Ureter (tissue), 1 donor: ENCODE measurements at places on chromosomes 12 and 14. TPM values are rescaled to one million over a fixed set of nuclear protein-coding genes. Genes with fewer than 3 reads are reported as not detected.

GRCh38 chr12:52442600-52443061 is 8.5 kb upstream of the KRT75 start:
- no peak for DNase-seq

DNA sequence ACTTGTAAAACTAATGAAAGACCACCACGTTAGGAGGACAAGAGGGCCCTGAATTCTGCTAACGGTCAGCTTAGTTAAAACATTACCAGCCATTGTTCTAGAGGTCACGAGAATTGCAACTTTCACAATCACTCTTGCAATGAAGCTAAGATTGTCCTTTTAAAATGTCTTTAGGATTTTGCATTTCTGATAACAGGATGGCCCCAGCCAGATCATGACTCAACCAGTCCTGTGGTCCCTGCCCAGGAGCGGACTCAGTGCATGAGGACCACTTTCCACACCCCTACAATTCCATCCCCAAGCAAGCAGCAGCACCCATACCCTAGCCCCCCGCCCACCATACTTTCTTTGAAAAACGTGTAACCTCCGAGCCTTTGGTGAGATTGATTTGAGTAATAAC is 28.7 kb downstream of the HSP90AA1 start:
- no peak for DNase-seq

DNA sequence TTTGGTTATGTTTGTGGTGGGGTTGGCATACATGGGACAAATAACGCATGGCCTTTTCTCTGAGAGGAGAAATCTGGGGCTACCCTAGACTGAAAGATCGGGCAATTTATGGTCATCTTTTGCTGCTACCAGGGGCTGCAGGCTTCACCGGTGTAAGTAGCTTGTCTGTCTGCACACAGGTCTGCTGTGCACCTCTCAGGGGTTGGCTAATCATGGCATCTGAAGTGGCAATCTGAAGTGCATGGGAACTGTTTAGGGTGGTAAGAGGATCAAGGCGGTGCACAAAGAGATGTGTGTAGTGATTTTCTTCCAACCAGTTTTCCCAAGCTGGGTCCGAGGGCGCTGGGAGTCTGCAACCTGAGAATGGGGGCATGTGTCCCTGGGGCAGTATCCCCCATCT is 141.3 kb downstream of the EMP1 start:
- DNase-seq: no peak

DNA sequence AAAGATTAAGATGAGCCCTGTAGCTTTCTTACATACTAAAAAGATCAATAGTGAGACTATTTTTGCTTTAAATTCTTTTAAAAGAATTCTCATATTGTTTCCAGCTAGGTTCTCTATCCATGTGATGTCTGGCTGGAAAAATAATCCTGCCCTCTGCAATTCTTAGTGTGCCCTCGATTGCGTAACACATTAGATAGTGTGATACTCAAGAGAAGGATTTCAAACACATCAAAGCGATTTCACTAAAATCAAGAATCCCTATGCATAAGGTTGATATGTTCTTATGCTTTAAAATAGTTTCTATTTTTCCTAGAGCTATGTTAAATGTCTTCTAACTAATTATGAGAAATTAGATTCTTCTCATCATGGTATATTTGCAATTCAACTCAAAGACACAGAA is 127.3 kb upstream of the PLEKHA5 start:
- DNase-seq: no peak

GRCh38 chr12:75635606-75636444 is 124.4 kb upstream of the KRR1 start:
- no peak for DNase-seq

- DNase-seq: no peak
Measured at GRCh38 chr12:76552343-76552938, 7.1 kb downstream of the OSBPL8 start.

GRCh38 chr14:22071006-22071405 is 397.4 kb upstream of the OR4E1 start:
- DNase-seq: no peak

GRCh38 chr12:103810111-103810510 is 30.9 kb downstream of the NT5DC3 start:
- no peak for DNase-seq

DNA sequence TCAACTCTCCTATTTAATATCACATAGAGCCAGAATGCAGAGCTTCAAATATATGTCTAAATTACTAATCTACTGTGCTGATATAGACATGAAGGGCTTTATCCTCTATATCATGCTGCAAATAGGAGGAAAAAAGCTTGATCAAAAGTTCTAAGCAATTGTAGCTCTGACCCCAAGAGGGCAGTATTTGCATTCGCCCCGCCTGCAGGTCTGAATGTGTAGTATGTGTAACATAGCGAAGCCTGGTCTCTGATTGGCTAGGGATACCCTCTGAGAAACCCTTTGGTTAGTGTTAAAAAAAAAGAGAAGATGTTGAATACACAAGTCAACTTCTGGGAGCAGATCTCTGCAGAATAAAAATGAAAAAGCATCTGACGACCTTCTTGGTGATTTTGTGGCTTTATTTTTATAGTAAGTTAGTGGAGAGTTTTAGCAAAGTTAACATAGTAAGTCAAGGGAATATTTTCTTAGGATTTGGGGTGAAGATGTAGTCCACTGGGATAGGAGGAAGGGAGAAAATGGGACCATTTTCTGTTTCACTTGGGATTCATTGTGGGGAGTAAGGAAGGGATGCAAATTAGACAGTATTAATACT is 151.6 kb upstream of the OR4E1 start:
- no peak for DNase-seq

DNA sequence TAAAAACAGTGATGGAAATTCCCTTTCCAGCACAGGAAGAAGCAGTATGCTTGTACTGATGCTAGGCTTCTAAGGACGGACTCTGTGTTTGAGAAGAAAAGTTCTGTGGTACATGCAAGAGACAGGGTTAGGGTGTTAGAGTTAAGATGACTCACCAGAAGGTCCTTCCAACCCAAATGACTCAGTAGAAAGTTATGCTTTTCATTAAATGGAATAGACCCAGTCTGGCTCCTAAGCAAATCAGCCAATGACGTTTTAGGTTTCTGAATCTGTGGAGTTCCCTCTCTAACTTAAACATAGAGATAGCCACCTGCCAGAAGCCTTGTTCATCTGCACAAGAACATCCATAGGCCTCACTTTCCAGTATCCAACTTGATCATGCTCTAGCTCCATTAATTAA is 5.7 kb downstream of the PTHLH start:
- DNase-seq: no peak

DNA sequence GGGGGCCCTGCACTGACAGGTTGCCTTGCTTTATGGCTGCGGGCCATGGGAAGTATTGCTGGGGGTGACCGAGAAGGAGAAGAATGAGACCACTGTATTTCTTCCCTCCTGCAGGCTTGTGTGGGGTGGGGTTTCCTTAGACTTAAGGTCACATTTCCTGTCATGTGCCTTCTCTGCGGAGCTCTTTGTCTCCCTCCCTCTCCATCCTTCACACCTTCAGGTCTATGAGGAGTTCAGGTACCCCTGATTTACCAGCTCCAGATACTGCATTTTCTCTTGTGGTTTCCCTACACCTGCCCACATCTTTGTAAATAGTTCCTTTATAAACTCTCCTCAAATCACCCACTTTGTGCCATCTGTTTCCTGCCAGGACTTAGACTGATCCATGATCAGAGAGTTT is 3.6 kb downstream of the FNTB start:
- no peak for DNase-seq

DNA sequence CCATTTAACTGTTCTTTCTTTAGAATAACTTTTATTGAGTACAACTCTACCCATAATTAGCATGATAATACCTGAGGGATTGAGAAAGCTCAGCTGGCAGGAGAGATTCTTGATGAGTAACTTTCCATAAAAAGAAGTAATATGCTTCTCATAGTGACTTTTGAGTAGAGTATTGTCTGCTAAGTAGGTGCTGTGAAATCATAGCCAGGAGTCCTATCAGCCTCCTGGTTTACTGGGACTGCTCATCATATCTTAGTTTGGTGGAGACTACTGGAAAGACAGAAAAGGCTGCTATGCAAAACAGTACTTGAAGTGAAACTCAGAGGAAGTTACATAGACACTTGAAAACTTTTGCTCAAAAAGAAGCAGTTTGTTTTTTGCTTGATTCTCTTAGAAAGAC is 113.3 kb upstream of the ATP2B1 start:
- no peak for DNase-seq

- no peak for DNase-seq
Measured at GRCh38 chr12:32140877-32141276, 34.2 kb downstream of the BICD1 start.

DNA sequence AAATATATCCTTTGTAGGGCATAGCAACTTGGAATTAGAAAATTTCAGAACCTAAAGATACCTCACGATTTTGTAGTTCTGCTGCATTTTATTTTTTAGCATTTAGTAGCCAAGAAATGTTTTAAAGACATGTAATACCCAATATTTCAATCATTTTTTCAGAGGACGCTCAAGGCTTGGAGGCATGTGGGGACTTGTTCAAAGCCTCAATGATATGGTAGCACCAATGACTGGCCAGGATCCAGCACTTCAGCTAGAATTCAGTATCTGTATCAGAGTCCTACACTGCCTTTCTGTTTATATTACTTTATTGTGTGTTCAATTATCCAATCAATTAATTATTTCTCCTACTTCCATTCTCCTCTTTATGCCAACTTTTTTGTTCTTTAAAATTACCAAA is 154.8 kb upstream of the NEDD1 start:
- no peak for DNase-seq

DNA sequence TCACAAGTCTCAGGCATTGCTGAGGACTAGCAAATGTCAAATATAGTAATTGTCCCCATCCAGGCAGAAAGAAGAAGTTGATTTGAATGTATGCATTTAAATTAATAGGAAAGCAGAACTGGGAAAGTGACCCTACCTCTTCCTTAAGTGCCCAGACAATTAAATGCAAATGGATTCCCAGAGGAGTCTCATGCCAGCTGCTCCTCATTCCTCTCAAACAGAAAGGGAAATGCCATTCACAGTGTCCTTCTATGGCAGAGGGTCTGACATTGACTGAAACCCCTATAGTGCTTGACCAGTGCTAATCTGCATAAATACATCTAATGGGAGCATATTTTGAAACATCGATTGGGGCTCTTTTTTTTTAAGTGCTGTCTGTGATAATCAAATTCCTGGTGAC is 292.4 kb upstream of the SEL1L start:
- no peak for DNase-seq

GRCh38 chr12:102408487-102409297 is 71.7 kb downstream of the IGF1 start:
- no peak for DNase-seq

DNA sequence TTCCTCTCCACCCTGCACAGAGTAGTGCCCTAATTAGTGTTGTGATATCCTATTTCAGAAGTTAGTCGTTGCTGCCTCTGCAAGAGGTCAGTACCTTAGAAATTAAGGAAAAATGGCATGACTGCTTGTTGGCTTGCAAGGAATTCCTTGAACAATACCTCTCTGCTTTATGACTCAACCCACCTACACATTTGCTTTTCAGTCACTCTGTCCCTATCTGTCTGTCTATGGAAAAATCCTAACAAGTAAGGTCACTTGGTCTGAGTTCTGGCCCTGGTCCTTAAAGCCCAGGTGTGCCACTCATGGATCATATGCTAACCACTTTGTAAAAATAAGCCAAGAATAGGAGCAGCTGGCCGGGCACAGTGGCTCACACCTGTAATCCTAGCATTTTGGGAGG is 116.4 kb upstream of the ATF1 start:
- DNase-seq: no peak

- DNase-seq: no peak
Measured at GRCh38 chr12:118711185-118711584, 270.2 kb upstream of the SRRM4 start.

GRCh38 chr14:37369425-37369824 is 171.7 kb downstream of the MIPOL1 start:
- DNase-seq: no peak

DNA sequence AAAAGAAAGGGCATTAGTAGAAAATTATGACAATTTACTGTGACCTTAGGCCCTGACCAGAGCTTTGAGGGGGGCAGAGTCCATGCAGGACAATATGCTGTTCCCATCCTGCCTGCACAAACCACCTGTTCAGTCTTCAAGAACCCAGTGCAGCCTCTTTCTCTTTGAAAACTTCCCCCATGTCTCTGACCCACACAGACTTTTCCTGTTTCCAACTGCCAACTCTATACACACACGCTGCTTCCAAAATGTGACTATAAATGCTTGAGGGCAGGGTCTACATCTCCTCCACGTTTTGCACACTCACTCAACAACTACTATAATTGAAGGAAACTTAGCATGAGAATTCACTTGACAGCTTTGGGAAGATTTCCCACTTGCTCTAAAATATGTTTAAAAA is 36.6 kb upstream of the SYCP3 start:
- no peak for DNase-seq

GRCh38 chr12:110908377-110909152 is 11.8 kb downstream of the MYL2 start:
- no peak for DNase-seq

DNA sequence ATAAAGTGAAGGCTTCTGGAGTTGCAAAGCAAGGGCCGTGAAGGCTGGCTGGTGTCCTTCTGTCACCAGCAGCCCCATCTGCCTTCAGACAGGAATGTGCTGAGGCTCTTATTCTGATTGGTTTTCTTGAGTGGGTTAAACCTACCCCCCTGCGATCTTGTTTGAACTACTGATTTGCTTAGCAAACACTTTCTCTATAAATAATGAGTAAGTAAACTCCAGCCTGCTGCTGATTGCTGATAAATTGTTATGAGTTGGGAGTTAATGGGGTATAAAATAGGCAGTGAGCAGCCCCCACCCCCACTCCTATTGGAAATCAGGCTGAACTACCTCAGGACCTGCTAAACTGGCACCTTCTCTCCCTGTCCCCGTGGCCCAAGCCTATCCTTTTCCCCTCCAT is 146.1 kb upstream of the NOS1 start:
- DNase-seq: no peak

DNA sequence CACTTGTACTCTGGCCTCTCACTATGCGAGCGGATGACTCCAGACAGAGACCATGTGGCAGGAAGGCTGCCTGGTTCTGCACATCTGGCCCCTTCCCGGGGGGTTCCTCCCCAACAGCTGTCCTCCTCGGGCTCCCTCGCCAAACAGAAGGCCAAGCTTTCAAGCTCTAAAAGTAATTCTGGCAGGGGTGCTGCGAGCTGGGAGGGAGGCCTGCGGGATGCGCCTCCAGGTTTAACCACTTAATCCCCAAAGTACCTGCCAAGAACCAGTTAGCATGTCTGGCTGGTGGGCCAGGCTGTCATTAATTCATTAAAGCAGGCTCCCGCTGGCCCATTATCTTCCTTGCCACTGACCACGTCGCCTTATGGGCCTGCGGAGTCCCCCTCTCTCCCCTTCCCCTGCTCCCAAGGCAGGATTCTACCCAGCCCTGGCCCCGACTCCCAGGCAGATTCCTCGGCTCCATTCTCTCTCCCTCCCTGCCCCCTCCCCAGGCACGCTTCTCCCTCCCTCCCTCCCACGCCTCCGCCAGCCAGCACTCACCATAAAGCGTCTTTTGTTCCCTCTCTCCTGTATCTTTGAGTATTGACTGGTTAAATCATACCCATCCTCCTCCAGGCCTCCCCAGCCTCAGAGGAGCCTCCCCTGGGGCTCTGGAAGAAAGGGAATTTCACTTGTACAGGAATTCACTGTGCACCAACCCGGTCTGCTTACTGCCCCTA is 4.9 kb downstream of the HRK start:
- no peak for DNase-seq

The THTPA gene
- total RNA-seq: 20.2 TPM

The KRT79 gene
- not detected for total RNA-seq

The TBX5 gene
- total RNA-seq: 0.10 TPM

The SERPINA10 gene
- total RNA-seq: not detected

The MGAT4C gene
- total RNA-seq: 0.26 TPM

The TCTN1 gene
- 50.0 TPM for total RNA-seq

The NGB gene
- not detected for total RNA-seq

The PPM1H gene
- 16.2 TPM for total RNA-seq

The CD69 gene
- total RNA-seq: 10.7 TPM

The ARHGAP9 gene
- 10.0 TPM for total RNA-seq

The CCDC184 gene
- 5.6 TPM for total RNA-seq

The KLRC3 gene
- 1.1 TPM for total RNA-seq

The IL22 gene
- total RNA-seq: not detected
